ENCODE measurements at places on chromosomes 5 and 9. TPM values are rescaled to one million over a fixed set of nuclear protein-coding genes. Genes with fewer than 3 reads are reported as not detected.

- DNase-seq, result no peak
Observed at GRCh38 chr9:6243746-6244145, 28.1 kb downstream of the IL33 start.

GRCh38 chr9:132857616-132858342 is 20.3 kb downstream of the AK8 start:
- no peak for DNase-seq

- no peak for DNase-seq
Observed at GRCh38 chr5:60699288-60699608, 718 bp downstream of the DEPDC1B start.

DNA sequence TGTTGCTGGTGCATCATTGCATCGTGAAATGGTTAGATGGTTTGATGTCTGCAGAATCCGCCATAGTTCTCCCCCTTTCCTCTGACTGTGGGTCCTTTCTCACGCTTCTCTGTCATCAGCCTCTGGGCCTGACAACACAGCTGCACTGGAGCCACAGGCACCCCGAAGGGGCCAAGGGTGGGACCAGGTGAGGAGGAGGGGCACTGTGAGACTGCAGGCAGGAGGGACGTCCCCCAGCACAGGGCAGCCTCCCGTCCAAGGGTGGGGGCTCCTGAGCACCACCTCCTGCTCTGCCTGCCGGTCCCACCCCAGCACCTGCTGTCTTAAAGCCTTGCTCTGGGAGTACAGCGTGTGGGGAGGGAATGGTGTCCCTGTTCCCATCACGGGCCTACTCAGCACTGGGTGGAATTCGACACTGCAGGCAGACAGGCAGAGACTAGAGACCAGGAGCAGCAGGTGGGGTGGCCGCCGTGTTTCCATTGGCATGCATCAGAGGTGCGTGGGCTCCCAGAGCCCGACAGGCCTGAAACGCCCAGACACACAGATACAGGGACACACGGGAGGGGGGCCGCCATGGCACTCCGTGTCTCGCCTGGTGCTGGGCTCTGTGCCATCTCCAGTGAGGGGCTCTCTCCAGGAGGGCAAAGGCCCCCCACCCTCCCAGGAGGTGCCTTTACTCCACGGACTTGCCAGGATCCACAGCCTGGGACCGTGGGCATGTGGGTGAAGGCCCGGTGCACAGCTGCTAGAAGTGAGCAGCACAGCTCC is 15.0 kb downstream of the CACNA1B start:
- DNase-seq, result no peak

DNA sequence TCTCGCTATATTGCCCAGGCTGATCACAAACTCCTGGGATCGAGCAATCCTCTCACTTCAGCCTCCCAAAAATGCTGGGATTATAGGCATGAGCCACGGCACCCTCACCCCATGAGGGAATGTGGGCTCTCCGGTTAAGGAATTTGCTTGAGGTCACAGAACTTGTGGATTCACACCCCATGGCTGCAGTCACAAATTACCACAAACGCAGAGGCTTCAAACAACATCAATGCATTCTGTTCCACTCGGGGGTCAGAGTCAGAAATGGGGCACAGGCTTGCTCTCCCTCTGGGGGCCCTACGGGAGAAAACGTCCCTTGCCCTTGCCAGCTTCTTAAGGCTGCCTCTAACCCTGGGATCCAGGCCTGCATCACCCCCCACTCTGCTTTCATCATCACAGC is 12.2 kb upstream of the SPINK4 start:
- DNase-seq, result no peak

DNA sequence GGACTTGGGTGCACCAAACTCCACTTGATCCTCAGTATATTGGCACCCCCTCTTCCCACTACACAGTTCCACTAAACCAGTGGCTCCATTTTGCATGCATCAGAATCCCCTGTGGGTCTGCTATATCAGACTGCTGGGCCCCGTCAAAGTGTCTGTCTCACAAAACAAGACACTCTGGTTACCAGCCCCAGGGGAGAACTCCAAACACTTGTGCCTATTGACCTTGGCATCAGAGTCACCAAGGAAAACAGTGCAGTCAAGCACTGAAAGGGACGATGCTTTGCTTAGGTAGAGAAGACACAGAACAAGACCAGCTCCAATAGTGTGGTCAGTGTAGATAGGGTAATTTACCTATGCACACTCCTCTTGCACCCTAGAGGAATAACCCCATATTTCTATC is 205.8 kb upstream of the RAI14 start:
- DNase-seq, result no peak

DNA sequence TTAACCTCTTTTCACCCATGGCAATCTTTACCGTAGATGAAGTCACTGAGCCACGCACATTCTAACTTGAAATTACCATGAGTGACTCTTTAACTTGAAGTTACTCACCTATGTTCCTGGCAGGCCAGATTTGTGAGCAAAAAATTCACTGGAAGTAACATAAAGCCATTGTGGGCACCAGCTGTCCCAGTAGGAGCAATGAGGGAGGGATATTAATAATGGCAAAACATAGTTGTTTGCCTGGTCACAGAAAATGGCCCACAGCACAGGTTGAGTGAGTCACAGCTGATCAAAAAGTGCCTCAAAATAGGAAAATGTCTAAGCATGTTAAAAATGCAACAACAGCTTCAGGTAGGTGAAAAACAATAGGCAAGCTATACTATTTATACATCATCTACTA is 146.6 kb downstream of the EFNA5 start:
- no peak for DNase-seq

DNA sequence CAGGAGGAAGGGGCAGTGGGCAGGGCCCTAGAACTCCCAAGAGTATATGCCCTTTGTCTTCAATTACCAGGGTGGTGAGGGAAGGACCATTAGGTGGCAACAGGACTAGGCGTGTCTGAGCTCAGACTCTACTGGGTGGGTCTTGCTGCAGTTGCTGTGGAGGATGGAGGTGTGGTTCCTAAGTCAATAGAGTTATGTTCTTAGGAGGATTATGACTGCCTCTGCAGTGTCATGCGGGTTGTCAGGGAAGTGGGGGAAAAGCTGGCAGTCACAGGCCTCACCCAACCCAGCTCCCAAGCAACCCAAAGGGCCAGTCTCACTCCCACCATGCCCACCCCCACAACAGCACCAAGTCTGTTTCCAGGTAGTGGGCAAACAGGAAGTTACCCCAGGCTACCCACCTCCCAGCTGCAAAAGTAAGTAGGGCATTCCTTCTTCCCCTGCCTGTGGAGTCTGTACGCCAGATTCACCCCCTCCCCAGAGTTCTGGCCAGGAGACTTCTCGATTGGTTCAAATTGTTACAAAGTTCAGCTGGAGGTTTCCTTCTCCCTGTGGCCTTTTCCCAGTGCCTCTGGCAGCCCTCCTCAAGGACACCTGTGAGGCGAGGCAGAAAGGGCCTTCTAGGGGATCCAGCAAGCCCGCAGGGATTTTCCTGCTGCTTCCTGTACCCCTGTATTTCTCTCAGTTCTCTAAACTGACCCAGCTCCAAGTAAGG is 145.3 kb downstream of the HINT1 start:
- DNase-seq, result no peak

The KIF2A gene
- 157 TPM for total RNA-seq

- no peak for DNase-seq
Observed at GRCh38 chr5:78234804-78235203, 59.7 kb downstream of the AP3B1 start.

The DAB2IP gene
- not detected for total RNA-seq

The ADGRD2 gene
- not detected for total RNA-seq

- no peak for DNase-seq
Observed at GRCh38 chr5:86858442-86858841, 240.7 kb downstream of the COX7C start.

DNA sequence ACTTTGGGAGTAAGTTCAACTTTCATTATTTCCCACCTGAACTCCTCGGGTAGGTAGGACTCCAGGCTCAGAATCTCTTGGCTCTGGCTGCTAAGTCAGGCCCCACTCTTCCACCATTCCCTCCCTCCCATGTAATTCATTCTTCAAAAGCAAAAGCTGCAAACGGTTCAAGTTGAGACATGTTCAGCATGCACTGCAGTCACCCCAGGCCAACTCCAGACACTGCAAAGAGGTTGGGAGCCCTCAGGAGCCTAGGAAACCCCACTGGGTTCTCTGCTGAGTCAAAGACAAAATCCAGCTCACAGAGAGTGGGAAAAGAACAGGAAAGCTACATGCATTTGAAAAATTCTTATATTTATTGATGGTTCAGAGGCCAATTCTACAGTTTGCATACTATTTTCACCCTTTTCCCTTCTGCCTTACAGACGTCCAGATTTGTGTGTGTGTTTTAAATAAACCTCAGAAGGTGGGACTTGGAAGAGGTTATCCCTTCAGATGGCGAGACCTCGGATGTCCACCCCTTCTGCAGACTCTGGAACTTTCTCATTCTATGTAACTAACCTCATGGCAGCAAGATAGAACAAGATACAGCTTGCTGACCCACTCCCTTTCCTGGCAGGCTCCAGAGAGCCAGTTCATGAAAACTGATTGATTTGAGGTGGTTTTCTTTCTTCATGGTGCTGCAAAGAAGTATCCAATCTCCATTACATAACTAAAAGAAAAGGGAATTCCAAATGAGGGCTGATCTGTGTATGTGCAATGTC is 65.7 kb upstream of the EQTN start:
- DNase-seq, result no peak

The TSC1 gene
- 72.7 TPM for total RNA-seq

DNA sequence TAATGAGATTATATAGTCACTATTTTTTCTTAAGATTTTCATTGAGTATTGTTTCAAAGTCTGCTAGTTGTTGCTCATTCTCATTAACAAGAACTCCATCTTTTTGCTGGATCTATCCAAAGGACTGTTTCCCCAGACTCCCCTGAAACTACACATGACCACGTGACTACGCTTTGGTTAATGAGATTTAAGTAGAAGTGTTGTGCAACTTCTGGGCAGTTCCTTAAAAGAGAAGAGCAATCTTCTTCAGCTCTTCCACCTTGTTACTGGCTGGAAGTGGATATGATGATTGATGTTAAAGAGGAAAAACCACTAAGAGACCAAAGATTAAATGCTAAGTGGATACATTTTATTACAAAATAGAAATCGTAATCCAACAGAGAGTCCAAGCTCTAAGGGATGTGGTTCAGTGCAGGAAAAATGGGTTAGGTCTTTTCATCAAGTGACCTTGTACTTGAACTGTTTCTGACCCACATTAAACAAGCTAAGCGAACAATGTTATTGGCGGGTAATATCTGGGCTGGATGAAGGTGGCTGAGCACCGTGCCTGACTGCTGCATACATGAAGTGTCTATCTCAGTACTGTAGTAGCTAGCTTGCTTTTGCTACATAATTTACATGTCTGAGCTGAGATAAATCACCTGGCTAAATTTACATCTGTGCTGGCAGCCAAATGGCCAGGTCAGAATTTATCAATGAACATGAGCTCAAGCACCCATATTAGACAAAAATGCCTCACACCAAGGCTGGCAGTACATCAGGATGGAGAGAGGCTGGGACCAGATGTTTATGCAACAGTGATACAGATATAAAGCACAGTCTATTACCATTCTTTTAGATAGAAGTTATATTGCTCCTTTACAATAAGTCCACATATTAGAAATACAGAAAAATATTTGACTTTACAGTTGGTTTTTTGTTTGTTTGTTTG is 7.5 kb upstream of the CTNNAL1 start:
- DNase-seq, result no peak

The ENTR1 gene
- 82.9 TPM for total RNA-seq

The BTNL9 gene
- not detected for total RNA-seq

GRCh38 chr5:61468483-61468865 is 136.4 kb downstream of the ZSWIM6 start:
- no peak for DNase-seq

GRCh38 chr5:174972291-174972690 is 247.9 kb downstream of the MSX2 start:
- no peak for DNase-seq

DNA sequence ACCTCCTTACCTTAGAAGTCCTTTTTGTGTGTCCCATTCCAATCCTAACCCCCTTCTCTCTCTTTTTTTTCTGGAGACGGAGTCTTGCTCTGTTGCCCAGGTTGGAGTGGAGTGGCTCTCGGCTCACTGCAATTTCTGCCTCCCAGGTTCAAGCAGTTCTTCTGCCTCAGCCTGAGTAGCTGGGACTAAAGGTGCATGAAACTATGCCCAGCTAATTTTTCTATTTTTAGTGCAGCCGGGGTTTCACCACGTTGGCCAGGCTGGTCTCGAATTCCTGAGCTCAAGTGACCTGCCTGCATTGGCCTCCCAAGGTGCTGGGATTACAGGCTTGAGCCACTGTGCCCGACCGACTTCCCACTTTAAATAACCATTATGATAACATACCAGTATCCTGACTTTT is 17.5 kb downstream of the TMEM38B start:
- no peak for DNase-seq

- no peak for DNase-seq
Observed at GRCh38 chr9:650362-650761, 191.1 kb upstream of the DMRT1 start.

- no peak for DNase-seq
Observed at GRCh38 chr5:141879426-141879759, 1.2 kb upstream of the PCDH1 start.

The INSL4 gene
- total RNA-seq, result not detected

The HAPLN1 gene
- not detected for total RNA-seq

DNA sequence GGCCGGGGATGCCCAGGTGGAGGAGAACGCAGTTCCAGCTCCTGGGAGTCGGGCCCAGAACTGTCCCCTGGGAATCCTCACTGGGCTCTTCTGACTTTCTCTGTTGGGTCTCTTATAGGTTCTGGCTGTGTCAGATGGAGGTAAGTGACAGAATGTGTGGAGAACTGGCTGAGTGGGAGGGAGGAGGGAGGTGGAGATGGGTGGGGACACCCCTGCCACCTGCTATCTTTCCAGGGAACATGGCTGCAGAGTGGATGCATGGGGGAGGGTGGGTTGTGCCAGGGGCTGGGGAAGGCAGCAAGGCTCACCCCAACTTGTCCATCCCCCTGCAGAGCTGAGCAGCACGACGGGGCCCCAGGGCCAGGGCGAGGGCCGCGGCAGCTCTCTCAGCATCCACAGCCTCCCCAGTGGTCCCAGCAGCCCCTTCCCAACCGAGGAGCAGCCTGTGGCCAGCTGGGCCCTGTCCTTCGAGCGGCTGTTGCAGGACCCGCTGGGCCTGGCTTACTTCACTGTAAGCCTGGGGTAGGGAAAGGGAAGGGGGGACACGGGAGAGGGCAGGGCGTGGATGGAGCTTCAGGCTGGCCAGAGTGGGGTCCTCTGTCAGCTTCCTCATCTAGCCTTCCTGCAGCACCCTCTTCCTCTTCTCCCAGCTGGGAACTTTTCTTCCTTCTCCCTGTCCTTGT is 8.3 kb downstream of the RGS14 start:
- no peak for DNase-seq

DNA sequence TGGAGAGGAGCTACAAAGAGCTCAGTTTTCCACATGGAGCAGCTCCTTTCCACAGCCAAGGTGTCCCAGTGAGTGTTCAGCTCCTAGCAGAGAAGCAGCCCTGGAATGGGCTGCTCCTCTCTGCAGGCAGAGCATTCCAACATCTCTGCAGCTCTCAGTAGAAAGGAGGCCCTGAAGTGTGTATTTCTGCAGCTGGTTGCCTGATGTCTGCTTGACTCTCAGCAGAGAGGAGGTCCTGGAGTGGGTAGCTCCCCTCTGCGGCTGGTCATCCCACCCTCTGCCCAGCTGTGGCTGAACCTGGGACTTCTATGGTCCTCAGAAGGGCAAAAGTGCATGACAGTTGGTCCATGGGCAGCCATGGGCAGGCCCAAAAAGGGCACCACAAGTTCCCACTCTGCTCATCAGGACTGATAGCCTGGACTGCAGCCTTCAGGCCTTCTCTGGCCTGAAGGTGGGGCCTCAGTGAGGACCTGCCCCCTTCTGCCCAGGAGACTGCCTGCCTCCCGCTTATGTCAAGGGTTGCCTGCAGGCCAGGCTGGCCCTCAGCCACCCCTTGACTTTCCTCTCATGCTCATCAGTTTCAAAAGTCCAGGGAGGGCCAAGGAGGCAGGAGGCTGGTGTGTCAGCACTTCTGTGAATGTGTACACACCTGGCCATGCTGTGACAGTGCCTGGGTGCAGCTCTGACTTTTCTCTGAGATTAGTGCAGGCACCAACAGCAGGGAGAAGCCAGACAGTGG is 605.9 kb upstream of the FAM174A start:
- DNase-seq, result no peak

All from CD4-positive, alpha-beta memory T cell (primary cell).